NCI-H524 treated with DMSO at 0.1 percent for 48 hours (cell line): ENCODE measurements at places on chromosomes 6 and 20.

- no peak for DNase-seq
Measured at GRCh38 chr6:36755435-36756348, 58.1 kb downstream of the RAB44 start.

GRCh38 chr20:45459606-45460005, 9.9 kb upstream of the WFDC2 start:
- DNase-seq, result no peak

DNA sequence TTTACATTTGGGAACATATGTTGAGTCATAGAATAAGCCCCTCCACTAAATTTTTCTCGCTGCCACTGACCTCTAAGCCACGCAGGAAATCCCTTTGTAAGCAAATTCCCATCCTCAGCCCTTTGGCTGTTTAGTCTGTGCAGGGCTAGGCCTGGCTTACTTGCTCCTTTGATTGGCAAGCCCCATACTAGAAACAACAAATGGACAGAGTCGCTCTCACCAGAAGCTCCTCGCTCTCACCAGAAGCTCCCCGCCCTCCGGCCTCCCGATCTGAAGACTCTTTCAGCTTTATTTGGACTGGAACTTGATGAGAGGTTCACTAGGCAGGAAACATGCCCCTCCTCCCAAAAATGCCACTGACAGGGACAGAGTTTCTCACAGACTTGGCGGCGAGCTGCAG, 149.2 kb upstream of the EXOC2 start:
- DNase-seq, result no peak

- DNase-seq, result no peak
Measured at GRCh38 chr6:138372711-138373463, 4.8 kb upstream of the SMIM28 start.

DNA sequence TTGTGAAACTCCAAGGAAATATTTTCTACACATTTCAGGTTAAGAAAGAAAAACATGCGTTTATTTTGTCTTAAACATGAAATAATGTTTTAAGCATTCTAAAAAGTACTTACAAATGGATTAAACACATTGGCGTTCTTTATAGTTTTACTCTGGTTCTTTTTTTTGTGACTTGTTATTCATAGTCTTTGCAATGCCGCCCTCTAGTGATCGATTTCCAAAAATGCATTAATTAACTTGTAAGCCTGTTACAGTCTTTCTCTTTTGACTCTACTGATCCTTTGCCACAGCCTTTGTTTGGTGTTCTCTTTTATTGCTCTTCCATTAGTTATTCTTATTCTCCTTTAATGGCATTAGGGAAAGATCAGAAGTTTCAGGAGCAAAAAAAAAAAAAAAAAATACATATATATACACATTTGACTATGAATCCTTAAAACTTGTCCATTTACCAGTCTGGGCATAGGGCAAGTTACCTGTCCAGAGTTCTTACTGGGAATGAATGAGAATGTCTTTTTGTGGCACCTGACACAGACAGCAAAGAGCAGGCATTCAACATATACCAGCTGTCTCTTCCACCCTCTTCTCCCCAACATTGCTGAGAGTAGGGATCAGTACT, 59.9 kb downstream of the MACROD2 start:
- peak; percentile 36 for DNase-seq

- no peak for DNase-seq
Measured at GRCh38 chr20:1491860-1492642, 831 bp upstream of the SIRPB2 start.

DNA sequence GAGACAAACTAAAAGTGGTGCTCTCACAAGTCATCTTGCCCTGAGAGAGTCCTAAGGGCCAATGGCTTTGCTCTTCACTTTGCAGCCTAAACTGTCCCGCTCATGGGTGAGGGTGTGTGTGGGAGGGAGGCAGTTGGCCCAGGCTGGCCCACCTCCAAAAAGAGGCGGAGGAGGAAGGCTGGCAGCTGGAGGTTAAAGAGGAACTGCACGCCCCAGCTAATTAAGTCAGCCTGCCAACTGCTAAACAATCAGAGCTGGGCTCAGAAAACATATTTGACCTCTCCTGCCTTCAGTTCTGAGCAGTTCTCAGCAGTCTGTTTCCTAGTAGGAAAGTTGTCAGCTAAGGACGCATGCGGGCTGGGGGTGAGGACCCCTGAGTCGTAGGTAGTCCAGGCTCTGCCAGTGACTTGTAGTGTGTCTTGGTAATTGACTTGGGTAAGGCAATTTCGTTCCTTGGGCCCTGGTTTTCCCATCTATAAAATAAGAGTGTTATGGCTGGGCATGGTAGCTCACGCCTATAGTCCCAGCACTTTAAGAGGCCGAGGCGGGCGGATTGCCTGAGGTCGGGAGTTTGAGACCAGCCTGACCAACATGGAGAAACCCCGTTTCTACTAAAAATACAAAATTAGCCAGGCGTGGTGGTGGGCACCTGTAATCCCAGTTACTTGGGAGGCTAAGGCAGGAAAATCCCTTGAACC, 17.0 kb downstream of the GSS start:
- DNase-seq, result no peak

- no peak for DNase-seq
Measured at GRCh38 chr6:160349020-160349441, 853 bp downstream of the SLC22A3 start.

DNA sequence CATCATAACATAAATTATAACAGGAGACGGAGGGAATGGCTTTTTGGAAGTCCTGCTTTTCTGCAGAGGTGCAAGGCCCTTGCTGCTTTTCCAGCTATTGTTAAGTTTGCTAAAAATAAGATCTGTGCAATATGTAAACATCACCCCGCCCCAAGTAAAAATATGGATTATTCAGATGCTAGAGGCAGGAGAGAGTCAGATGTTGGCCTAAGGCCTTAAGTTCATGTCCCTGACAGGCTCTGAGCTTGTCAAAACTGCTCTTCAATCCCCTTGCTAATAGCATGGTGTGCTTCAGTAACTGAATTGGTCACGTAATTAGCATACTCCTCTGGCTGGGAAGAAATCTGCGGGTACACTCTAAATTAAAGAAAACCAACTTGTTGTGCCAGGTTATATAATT, 147.5 kb downstream of the BMP2 start:
- DNase-seq, result no peak

- DNase-seq, result no peak
Measured at GRCh38 chr6:155147958-155148663, 115.7 kb upstream of the CLDN20 start.

- DNase-seq, result no peak
Measured at GRCh38 chr6:45002390-45003105, 325.6 kb upstream of the RUNX2 start.

DNA sequence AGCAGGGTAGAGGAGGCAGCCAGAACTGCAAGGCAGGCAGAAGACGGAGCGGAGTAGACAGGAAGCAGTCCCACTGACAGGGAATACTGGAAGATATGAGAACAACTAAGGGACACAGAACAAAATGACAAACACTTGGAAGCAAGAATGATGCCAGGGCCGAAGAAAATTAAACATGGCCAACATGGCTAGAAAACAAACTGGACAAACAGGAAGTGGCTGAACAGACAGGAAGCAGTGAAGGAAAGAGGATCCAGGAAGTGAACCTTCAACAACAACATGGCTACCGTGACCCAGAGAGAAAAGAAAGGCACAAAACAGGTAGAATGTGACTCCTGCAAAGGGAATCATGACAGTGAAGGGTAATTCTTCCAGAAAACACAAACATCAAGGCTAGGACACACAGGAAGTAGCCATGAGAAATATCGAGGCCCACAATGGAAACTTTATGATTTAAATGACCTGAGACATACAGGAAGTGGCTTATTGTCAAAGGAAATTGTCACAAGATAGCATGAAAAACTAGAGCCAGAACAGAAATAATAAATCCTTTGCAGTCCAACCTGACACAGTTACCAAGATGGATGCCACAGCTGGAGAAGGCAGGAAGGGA, 9.1 kb downstream of the COL11A2 start:
- DNase-seq, result no peak

DNA sequence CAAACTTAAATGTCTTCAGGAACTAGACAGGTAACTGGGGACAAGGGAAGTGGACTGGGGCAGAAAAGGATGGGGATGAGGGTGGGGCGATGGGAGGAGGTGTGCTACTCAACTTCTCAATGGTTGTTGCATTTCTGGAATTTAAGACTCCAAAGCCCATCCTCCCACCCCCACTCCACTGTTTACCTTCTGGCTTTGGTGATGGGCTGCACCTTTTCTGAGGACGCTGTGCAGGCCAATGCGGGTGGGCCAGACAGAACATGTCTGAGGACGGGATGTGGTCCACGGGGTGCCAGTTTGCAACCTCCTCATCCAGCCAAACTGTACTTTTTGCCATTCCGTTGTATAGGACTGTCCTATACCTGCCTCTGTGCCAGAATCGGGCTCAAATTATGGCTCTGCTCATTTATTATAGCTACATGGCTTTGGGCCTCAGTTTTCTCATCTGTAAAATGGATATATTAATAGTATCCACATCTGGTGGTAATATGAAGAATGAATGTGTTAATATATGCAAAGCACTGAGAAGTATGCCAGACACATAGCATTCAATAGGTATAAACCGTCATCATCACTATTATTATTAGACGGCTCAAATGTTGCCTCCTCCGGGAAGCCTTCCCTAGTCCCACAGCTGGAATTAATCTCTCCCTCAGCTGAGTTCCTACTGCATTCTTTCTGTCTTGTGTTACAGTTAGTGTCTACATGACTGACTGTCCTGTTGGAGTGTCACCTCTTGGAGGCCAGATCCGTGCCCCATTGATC, 31.0 kb upstream of the VEGFA start:
- no peak for DNase-seq
